ENCODE measurements at places on chromosomes 11 and 22. TPM values are rescaled to one million over a fixed set of nuclear protein-coding genes. Genes with fewer than 3 reads are reported as not detected.

RNH1 gene
- total RNA-seq: 83.0 TPM

MRGPRX4 gene
- not detected for total RNA-seq

ENDOD1 gene
- total RNA-seq: 11.6 TPM

EXPH5 gene
- total RNA-seq: 3.3 TPM

UPK3A gene
- total RNA-seq: not detected

STIM1 gene
- 90.8 TPM for total RNA-seq

HEPHL1 gene
- total RNA-seq: not detected

RBMXL2 gene
- total RNA-seq: not detected
